GM12891 (cell line): ENCODE measurements at places on chromosomes 2 and 18.

- DNase-seq, result no peak
These were observed 138.9 kb downstream of the LTBP1 start for GRCh38 chr2:33085646-33086045.

- no peak for DNase-seq
These were observed 70.9 kb downstream of the AAK1 start for GRCh38 chr2:69572641-69573040.

DNA sequence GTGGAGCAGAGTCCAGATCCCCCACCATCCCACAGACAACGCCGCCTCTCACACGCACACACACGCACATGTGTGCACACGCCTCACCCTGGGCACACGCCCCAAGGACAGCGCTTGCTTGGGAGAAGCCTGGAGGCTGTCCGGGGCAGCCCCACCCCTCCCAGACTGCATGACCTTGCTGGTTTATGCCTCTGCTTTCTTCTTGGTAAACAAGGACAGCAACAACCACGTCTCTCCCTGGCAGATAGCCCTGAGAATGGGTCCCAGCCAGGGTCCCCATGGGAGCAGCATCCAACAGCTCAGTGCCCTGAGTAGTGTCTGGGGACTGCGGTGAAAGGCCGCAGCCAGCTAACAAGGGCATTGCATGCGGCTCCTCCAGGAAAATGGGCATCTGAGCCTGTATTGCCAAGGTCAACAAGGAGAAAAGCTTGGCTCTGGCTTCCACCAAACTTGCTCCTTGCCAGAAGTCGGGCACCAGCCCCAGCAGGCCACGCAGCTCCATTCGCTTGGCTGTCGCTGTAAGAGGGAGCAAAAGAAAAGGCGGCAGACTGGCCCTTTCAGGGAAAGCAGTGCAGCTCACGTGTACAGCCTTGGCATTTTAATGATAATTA, 234.6 kb downstream of the EIPR1 start:
- no peak for DNase-seq

DNA sequence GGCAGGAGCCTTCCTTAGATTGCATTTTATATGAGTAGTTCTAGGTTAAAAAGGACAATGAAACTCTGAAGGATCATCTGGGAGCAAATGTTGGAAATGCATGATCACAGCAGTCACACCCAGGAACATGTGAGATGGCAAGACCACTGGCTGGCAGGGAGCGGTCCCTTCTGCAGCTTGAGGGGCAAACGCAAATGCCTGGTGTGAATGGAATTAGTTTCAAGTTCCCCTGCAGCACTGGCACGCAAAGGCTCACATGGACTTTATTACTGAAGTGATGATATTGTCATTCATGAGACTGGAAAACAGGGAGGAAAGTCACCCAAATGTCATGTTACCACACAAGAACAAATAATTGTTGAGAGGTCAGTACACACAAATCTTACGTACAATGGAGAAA, 223.3 kb downstream of the FBXO15 start:
- DNase-seq, result no peak

- no peak for DNase-seq
These were observed 15.5 kb upstream of the MGAT4A start for GRCh38 chr2:98746426-98746825.

DNA sequence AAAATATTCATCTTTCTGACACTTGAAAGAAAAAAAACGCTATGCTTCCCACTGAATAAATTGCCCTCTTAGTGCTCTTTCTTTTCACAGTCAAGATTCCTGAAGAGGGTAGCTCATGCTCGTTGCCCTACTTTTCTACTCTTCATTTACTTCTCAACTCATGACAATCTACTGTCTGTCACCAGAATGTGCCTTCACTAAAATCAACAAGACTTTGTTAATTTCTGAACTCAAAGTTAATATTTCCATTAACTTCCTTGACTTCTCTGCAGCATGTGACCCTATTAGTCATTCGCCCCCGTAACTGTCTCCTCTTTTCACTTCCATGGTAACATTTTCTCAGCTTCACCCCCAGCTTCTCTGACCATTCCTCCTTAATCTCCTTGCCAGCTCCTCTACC, 98.9 kb upstream of the MAPRE2 start:
- no peak for DNase-seq

DNA sequence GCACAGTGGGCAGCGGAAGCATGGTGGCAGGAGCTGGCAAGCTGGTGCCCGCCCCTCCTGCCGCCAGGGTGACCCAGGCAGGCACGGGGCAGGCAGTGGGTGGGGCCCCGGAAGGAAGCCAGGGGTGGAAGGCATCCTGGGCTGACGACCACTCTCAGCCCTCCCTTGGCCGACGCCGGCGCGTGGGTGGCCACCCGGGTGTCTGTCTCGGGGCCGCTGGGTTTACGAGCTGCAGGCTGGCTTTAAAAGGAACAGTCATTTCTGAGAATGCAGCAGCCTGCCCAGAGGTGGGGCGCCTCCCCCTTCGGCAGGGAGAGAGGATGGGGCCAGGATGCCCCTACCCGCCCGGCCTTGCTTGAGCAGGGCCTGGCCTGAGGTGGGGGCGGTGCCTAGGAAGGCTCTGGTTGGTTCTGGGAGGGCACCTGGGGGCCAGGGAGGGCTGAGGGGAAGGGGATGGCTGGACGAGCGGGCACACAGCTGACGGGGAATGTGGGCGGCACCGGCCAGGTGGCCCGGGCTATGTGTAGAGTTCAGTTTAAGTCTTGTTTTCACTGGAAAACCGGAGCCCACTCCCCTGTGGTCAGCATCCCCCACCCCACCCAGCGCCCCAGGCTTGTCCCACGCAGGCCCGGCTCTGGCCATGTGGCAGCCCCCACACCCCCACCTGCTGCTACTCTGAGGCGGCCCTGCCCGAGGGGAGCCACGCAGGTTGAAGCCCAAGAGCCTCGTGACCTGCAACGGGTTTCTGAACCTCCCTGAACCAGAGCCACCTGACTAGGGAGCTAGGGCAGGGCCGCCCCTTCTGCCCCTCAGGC, 6.3 kb downstream of the BOK start:
- DNase-seq, result no peak

DNA sequence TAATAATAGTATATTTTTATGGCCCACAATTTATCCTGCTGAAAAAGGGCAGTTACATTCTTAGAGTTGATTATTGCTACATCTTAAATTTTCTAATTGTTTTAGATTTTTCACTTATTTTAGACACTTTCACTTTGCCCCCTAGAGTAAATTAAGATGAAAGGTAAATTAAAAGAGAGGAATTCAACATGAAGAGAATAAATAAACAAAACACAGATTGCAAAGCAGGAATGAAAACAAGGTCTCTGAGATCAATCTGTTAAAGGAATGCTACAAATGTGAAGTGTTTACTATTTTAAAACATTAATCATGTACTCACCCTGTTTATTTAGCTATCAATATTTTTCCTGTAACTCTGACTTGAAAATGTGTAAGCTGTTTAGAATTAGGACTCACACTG, 113.5 kb upstream of the ETAA1 start:
- no peak for DNase-seq

DNA sequence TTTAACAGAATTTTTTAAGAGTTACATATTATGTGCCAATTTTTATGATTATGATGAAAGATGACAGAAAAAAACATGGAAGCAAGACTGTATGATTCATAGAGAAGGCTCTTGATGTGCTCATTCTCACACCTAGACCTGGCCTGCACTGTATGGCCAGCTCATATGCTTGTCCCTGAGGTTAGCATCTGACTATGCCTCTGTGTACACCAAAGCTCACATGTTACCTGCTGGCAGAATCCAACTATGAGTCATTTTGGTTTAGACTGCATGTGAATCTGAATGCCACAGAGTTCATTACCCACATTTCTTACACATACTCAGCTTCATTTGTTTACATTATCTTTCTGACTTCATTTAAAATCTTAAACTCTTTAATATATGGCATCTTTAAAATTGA, 139.0 kb downstream of the DSC3 start:
- DNase-seq, result no peak

GRCh38 chr18:64097497-64097896, 51.4 kb downstream of the LINC00305 start:
- no peak for DNase-seq

DNA sequence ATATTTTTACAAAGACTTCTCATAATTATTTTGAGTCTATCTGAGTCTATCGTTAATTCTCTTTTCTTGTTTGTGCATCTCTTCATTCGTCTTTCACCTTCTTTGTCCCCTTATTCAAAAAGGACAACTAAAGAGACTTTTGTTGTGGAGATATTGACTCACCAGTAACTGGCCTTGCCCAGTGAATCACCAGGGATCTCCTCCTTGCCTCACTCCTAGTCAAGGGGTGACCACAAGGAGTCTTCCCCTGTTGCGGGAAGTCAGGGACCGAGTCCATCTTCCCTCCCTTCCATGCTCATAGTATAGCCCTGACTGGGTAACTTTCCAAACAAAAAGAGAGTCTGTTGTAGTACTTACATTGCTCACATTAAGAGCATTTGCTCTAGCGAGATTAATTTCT, 158.9 kb downstream of the NEB start:
- no peak for DNase-seq

DNA sequence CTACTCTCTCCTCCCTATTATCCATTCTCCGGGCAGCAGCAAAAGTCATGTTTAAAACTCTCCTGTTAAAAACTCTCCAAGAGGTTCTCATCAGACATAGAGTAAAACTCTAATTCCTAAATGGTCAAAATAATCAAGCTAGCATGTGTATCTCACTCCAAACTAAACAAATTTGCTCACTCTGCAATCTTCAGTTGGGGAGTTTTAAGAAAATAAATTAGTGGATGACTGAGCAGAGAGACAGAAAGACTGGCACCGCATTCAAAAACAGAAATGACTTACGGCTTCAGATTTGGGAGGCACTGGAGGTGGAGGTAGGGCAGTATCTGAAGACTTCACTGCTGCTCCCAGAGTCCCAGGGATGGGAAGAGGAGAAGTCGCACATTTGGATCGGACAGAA, 96.9 kb downstream of the MEP1B start:
- no peak for DNase-seq

DNA sequence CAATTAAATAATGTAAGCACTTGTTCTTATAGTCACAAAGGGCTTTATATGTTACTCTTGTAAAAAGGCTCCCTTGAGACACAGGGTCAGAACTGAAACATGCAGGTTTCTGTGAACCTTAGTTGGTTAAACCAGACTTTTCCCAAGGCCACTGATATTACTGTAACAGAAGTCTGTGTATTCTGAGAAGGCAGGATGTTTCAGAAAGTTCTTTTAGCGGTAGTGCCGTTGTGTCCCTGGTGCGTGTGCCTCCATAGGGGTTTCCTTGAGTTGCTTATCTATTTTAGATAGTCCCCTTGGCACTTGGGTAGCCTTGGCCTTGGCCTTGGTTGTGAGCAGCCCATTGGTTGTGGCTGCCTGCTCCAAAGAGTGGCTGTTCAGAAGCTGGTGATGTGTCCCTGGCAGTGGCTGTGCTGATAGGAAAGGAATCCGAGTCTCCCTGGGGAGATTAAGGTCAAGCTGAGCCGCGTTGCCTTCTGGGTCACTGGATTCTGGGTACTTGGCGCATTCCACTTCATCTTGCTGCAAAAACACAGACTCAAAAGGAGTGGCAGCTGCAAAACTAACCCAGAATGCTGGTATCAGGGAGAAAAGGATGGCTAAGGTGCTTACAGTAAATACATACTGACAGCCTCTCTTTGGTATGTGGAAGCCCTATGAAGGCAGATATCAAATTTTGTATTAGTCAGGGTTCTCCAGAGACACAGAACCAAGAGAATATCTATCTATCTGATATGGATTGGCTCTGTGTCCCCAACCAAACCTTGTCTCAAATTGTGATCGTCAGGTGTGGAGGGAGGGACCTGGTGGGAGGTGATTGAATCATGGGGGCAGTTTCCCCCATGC, 69.7 kb downstream of the FHOD3 start:
- DNase-seq, result no peak

DNA sequence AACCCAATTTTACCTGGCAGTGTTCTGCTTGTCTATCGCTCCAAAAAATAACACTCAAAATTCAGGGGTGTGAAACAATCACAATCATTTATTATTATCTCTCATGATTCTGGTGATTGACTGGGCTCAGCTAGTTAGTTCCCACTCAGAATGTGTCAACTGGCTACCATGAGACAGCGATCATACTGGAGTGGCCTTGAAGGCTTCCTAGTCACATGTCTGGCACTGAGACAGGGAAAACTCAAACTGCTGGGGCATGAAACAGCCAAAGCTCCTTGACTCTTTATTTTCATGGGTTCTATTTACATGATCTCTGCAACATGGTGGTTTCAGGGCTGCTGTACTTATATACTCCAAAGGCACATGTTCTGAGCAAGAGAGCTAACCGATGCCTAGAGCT, 6.2 kb upstream of the ANXA4 start:
- no peak for DNase-seq

- peak; percentile 30 for DNase-seq
These were observed 114.8 kb upstream of the PTPRM start for GRCh38 chr18:7452331-7452730.

DNA sequence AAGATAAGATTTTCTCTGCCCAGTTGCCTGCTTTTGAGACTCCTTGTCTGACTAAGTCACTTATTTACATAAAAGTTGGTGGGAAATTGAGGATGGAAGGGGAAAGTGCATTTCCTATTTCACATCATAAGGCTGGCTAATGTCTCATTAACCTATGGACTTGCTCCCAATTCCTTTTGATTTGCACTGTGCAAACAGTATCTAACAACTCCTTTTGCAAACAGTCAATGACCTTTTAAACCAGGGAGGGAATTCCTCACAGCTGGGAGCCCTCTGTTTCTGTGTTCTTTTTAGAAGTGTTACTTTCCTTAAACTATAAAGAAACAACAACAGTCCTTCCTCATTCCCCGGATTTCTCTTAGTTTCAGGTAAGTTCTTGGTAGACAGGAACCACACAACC, 272.8 kb downstream of the RND3 start:
- DNase-seq, result no peak

DNA sequence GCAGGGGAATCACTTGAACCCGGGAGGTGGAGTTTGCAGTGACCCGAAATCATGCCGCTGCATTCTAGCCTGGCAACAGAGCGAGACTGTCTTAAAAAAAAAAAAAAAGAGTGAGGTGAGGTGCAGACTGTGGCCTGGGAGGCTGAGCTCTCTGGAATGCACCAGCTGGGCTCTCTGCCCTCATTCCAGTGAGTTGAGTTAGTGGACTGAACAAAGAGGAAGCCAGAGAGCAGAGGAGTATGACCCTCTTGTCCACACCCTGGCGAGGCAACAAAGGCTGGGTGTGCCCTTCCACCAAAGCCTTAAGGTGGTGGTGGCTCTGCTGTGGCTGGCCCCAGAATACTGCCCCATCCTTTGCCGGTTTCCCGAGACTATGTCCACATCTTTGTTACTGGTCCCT, 71.3 kb upstream of the ACKR3 start:
- DNase-seq, result no peak

DNA sequence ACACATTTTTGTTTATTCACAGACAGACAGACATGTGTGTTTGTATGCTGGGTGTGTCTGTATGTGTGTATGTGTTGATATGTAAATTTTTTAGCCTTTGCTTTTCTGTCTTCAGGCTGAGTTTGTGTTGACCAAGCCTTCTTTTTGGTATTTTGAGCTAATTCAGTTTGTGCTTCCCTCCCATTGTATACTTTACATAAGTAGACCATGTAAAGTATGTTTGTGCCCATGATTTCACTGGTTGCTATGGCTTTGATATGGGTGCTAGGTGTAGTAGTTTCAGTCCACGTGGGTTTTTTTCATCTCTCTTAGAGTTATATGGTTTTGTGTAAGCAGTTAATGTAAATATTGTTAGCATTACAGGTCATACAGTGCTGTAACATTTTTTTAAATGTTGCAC, 129.4 kb upstream of the EPC2 start:
- DNase-seq, result no peak

- no peak for DNase-seq
These were observed 107.2 kb upstream of the ZNF236 start for GRCh38 chr18:76715012-76715610.
